ENCODE measurements at places on chromosomes 1 and 21.

- no peak for DNase-seq
Observed at GRCh38 chr1:241775021-241775420, 73.0 kb upstream of the EXO1 start.

GRCh38 chr1:169119405-169119804, 12.9 kb downstream of the ATP1B1 start:
- no peak for DNase-seq

- DNase-seq, result no peak
Observed at GRCh38 chr1:97382206-97382605, 538.6 kb downstream of the DPYD start.

GRCh38 chr1:23026568-23026967, 7.3 kb downstream of the KDM1A start:
- DNase-seq, result no peak

GRCh38 chr1:51726544-51727225, 109.8 kb downstream of the OSBPL9 start:
- DNase-seq, result no peak

DNA sequence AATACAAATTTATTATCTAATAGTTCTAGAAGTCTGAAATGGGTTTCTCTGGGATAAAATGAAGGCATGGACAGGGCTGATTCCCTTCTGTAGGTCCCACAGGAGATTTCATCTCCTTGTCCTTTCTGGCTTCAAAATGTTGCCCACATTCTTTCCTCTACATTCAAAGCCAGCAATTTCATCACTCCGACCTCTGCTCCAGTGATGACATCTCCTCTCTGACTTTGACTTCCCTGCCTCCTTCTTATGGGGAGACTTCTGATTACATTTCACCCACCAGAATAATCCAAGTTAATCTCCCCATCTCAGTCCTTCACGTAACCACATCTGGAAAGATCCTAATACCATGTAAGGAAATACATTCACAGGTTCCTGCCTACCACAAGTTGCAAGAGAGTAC, 358.0 kb upstream of the C1orf87 start:
- no peak for DNase-seq

GRCh38 chr1:230299191-230300006, 126.7 kb downstream of the PGBD5 start:
- DNase-seq, result no peak

DNA sequence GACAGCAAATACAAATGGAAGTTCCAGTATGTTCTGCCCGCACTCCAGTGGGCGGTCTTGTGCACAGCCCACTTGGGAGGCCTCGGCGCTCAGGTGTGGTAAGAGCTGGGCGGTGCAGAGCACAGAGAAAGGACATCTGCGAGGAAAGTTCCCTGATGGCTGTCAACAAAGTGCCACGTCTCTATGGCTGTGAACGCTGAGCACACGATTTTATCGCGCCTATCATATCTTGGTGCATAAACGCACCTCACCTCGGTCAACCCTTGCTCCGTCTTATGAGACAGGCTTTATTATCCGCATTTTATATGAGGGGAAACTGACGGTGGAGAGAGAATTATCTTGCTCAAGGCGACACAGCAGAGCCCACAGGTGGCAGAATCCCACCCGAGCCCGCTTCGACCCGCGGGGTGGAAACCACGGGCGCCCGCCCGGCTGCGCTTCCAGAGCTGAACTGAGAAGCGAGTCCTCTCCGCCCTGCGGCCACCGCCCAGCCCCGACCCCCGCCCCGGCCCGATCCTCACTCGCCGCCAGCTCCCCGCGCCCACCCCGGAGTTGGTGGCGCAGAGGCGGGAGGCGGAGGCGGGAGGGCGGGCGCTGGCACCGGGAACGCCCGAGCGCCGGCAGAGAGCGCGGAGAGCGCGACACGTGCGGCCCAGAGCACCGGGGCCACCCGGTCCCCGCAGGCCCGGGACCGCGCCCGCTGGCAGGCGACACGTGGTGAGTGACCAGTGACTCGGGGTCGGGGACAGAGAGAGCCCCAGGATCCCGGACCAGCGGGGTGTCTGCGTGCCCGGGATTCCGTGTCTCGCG, at the start of gene IL12RB2:
IL12RB2 (plus strand) TSS at position 623 of the 810 bp plus-strand sequence. CDS start 12,496 bp downstream, outside the sequence.
- peak; percentile 58 for DNase-seq

- DNase-seq, result peak; percentile 55
Observed at GRCh38 chr1:99474350-99474893, 171.5 kb upstream of the PALMD start.

DNA sequence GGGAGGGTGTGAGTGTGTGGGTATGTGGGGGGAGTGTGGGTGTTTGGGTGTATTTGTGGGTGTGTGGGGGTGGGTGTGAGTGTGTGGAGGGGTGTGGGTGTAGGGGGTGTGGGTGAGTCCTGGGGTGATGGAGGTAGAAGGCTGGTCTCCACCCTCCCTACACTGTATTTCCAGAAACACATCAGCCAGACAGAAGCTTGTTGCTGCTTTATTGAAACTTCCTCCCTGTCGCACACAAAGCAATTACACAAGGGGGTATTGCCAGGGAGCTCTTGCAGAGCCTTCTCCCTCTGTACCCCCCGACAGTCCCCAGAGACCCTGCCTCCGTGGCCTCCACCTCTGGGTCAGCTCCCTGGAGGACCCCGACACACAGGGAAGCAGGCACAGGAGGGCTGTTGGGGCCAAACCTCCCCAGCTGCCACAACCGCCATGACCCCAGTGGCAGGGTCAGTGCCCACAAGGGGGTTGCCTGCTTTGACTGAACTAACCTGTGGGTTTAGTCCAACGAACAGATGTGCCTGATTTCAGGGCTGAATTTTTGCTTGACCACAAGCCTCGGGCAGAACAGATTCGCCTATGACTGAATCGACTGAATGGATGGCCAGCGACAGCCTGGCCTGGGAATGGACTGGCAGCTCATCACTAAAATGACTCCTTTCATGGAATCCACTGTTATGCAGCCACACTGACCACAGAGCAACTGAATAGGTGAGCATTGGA, 9.1 kb upstream of the MATN1 start:
- no peak for DNase-seq

DNA sequence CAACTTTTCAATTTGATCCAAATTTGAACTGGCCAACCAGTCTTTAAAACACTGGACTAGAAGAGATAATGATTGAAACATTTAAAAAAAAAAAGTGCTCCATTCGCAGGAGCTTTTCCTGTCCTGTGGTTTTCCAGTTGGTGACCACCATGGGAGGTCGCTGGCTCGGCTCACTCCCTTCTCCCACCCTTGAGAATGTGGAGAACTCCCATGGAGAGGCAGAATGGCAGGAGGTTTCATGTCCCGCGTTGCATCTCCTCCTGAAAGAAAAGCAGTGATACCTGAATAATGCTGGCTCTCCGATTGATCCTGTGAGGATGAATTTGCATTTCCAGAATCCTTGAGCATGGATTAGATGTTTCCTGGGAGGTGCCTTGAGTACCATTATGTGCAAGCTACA, 16.5 kb upstream of the MPZL1 start:
- no peak for DNase-seq

DNA sequence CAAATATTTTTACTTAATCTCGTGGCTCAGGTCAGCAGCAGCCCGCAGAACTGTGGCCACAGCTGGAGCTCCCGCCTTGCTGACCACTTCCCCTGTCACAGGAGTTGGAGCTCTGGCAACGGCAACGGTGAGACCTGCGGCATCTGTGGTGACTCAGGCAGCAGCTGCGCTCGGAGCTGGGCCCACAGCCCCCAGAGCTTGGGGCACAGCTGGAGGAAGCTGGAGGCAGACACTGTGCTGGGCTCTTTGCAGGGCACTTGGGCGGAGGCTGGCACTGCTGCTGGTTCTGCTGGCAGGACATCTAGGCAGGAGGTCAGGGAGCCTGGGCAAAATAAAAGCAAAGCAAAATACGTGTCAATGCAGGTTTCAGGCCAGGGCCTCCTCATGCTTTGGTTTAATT, at the start of gene LCE3A:
LCE3A (minus strand) TSS at position 301 of the 400 bp plus-strand sequence; CDS start at position 301, 0 bp downstream.
- no peak for DNase-seq

DNA sequence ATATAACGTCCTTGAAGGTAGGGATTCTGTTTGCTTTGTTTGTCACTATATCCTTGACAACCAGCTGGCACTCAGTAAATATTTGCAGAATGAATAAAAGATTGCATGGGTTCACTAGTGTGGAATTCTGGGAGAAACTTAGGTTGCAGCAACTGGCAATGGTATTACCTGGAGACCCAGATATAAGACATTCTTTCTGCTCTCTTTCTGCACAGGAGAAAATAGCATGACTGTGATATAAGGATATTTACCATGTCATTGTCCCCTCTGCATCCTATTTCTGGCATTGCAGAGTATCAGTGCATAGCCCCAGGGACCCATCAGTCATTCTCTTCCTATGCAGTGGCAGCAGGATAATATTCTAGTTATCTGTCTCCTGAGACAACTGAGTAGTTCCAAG, 308.9 kb upstream of the LRRC7 start:
- no peak for DNase-seq

DNA sequence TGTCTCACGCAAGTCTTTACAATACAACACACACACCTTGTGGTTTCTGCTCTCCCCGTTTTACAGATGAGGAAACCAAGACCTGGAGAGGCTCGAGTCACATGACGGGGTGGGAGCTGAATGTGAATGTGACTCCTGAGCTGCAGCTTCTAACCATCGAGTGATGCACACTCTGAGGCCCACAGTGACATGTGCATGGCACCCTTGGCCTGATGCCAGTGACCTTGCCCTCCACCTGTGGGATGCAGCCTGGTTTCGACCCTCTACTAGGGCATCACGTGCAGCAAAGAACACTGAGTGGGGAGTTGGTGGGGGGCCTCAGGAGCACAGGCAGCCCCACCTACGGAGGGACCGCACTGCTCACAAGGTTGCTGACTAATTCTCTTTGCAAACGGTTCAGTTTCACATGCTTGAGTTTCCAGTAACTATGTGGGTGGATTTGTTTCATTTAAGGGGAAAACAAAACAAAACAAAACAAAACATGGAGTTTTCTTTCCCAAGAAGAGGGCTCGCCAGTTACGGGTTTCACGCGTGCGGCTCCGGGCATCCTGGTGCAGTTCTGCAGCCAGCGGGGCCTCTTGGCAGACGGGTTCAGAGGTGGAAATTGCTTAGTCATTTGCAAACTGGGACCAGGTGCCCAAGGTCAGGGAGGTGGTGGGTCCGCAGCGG, 22.9 kb downstream of the SPSB1 start:
- no peak for DNase-seq

GRCh38 chr1:9349331-9349851, 56.7 kb downstream of the SPSB1 start:
- DNase-seq, result no peak

DNA sequence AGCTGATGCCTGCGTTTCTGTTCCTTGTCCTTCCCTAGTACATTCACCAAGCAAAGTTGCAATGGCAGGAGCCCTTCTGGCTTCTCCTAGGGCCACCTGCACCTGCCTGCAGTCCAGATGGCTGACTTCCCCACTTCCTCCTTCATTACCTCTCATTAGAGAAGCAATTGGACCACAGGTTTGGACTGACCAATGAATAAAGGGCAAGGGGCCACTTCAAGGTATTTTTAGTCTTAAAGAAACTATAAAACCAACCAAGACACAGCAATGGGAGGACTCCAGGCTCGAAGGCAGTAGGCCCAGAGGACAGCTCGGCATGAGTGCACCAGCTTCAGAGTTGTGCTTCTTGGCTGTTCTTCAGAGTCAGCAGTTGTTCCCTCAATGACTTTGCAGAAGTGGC, 60.8 kb upstream of the ROR1 start:
- no peak for DNase-seq

- no peak for DNase-seq
Observed at GRCh38 chr1:197782722-197783360, 7.6 kb upstream of the DENND1B start.

DNA sequence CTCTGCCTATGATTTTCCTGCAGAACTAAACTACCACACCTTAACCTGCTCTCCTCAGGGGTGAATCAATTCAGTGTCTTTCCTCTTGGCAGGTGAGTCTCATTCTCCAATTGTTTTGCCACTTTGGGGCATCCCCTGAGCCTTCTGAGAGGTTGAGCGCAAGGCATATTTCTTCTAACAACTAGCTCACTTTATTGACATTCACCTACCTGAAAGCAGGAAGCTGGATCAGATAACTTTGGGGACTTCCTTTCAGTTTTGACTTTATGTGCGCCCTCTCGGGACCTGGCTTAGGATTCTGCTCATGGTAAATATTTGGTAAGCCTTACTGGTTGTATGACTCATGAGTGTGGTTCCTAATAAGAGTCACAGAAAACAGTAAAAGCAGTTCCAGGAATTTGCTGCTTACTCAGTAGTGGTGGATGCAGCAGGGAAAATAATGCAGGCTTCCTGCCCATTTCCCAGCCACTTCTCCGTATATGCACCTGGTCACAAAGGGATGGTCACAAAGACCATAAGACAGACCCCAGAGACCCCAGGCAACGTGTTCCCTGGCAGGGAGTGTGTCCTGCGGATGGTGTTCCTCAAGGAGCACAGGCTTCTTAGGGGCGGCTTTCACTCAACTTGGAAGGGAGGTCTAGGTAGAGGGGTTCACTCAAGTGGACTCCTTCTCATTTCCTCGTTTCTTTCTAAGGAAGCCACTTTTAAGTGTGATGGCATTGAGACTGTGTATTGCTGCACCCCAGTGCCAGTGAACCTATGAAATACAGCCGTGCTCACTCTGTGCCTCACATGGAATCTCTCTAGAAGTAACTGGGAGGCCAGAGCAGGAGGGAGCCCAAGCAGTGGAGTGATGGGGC, 22.0 kb upstream of the BATF3 start:
- no peak for DNase-seq

GRCh38 chr1:1748686-1749321, 24.6 kb upstream of the CDK11A start:
- peak; percentile 18 for DNase-seq

DNA sequence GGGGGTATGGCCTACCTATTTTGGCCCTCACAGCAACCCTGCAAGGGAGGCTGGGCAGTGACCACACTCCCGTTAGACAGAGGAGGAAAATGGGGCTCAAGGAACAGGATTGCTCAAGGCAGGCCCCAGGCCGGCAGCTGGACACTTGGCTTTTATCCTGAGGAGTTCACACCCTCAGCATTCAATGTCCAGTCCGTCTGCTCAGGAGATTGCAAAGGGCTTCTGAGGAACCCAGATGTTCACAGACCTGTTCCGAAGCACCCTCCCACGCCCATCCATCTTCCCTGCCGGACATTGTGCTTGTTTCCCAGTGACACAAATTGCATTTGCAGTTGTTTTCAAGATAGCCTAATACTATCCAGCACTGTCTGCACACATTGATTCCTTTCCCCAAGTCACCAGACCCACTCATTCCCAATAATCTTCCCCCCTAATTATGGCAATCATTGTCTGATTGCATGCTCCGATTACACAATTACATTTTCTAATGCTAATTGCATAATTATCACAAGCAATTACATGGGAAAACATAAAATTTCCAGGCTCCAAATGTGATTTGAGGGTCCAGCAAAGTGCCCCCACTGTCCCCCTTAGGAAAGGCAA, 4.3 kb upstream of the UBL4B start:
- DNase-seq, result no peak

GRCh38 chr1:228037401-228038386, 30.9 kb downstream of the WNT3A start:
- no peak for DNase-seq

Measured in NCI-H526 treated with DMSO at 0.1 percent for 48 hours (cell line).